ENCODE measurements at places on chromosomes 1 and 21.

DNA sequence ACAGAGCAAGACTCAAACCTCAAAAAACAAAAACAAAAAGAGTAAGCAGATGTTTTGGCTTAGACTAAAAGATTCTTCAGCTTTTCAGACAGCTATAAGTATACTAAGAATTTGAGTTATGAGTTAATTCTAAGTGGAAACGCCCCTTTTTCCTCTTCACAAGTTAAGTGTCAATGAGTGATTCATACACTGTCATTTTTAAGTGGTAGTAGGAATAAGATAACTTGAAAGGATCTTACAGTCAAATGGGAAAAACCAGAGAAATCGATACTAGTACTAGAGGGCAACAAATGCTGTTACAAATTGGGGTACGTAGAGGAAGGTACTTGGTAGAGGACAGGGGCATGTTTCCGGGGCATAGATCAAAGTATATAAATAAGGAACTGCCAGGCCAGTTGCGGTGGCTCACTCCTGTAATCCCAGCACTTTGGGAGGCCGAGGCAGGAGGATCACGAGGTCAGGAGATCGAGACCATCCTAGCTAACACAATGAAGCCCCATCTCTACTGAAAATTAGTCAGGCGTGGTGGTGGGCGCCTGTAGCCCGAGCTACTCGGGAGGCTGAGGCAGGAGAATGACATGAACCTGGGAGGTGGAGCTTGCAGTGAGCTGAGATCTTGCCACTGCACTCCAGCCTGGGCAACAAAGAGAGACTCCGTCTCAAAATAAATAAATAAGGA lies 7.4 kb downstream of the H3-3A start:
- no peak for DNase-seq

- DNase-seq: no peak
Measured at GRCh38 chr1:54314696-54315095, 91.5 kb downstream of the SSBP3 start.

- no peak for DNase-seq
Measured at GRCh38 chr1:169989246-169989645, 85.2 kb downstream of the KIFAP3 start.

GRCh38 chr1:106526650-106527049 lies 529.8 kb upstream of the PRMT6 start:
- DNase-seq: no peak

DNA sequence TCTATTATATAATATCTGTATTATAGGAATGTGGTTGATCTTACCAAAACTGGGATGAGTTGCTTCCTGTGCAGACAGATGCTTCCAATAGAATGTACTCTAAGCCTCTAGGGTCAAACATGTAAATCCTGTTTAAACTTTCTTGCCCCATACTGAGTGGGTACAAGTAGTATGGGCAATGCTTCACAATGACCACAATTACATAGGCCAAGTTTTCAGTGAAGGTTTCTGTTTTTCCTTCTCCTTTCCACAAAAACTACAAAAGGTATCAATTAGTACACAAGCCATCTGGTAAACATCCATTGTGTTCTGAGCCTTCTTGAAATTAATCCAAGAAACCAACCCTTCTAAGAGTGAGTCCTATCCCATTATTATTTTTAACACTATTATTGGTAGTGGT lies 16.8 kb downstream of the OTUD7B start:
- DNase-seq: no peak
